Stimulated activated CD4-positive, alpha-beta T cell treated with anti-CD3 and anti-CD28 coated beads, Interleukin-12 subunit alpha, Interleukin-12 subunit beta, amount 100 ng/mL, for 24 hours (primary cell): ENCODE measurements at places on chromosomes 12 and 14.

DNA sequence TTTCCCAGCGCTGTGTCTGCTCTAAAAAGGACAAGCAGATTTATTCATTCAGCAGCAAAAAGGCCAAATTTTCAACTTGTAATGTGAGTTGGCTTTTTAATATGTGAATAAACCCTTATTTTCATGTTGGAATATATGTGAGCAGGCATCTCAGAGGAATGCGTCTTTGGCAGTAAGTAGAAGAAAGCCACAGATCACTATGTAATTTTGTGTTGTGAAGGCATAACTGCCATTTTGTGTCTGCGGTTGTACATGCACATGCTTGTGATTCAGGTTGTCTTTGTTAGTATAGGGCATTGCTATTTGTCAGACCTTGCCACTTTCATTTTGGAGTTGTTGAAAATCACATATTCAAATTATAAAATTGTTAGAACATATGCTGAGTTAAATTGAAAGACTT lies 398.8 kb upstream of the RGS6 start:
- DNase-seq, result no peak

GRCh38 chr12:29253906-29254625 lies 105.0 kb downstream of the FAR2 start:
- no peak for DNase-seq

GRCh38 chr12:10708862-10709261 lies 14.3 kb downstream of the YBX3 start:
- DNase-seq, result no peak

DNA sequence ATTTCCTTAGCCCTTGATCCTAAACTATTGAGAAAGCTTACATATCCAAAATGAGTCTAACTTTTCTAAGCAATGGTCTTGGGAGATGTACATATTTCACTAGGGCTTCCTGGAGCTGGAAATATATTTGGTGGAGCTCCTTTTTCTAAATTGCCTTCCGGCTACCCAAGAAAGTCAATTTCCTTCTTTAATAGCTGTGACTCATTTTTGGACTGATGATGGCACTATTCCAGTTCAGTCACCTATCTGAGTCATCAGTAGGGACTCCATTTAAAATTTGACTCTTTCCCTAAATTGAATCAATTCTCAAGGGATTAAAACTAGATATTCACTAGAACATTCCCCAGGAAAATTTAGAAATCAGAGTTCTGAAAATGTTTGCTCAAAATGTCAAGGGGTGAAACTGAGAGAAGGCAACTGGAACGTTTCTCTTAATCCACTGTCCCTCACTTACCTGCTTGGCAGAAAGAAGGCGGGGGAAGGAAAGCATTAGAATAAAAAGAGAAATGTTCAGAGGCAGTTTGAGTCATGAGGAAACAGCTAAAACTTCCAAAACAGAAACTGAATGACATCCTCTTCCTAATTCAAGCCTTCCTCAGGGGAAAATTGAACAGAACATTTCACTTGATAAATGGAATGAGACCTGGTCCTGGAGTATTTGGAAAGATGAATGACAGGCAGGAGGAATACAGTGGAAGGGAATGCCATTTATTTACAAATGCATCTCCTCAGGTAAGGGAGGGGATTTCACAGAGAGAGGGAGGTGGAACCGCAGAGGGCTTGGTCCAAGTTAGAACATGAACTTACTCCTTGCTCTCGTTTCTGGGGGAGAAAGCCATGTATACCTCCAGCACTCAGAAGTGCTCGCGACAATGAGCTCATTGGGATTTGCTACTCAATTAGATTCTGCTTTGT lies 91.2 kb downstream of the RGS6 start:
- DNase-seq, result no peak

DNA sequence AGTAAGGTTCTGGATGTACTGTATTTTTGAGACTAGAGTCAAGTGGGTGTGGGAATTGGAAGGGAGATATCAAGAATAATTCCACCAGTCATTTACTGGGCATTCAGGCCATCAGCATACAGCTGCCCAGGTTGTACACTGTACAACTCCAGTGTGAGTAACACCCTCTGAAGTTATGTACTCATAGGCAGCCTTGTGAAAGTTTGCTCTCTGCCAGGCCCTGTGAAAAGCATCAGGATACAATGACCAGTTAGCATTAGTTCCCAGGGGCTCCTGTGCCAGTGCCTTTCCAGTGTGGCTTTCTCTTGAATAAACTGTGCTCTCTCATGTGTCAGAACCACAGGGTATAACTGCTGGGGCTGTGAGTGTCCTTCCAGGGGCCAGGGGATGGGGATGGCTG lies 89.7 kb downstream of the LGMN start:
- DNase-seq, result no peak

- DNase-seq, result no peak
Measured at GRCh38 chr14:30869551-30870155, 4.7 kb upstream of the COCH start.

- DNase-seq, result no peak
Measured at GRCh38 chr12:104376650-104377513, 73.3 kb downstream of the EID3 start.

- DNase-seq, result no peak
Measured at GRCh38 chr12:5861416-5861815, 83.6 kb downstream of the ANO2 start.

GRCh38 chr12:82425241-82425640 lies 66.9 kb downstream of the METTL25 start:
- DNase-seq, result no peak

GRCh38 chr12:62712681-62713573 lies 222.0 kb downstream of the PPM1H start:
- DNase-seq, result no peak

- DNase-seq, result no peak
Measured at GRCh38 chr12:114404926-114405518, 922 bp downstream of the TBX5 start.

- DNase-seq, result no peak
Measured at GRCh38 chr12:39467432-39467870, 24.5 kb upstream of the KIF21A start.

GRCh38 chr12:95908573-95908972 lies 33.8 kb downstream of the CCDC38 start:
- no peak for DNase-seq

GRCh38 chr14:63632932-63633514 lies 8.6 kb downstream of the WDR89 start:
- no peak for DNase-seq
